ENCODE measurements at places on chromosomes 5 and 9. TPM values are rescaled to one million over a fixed set of nuclear protein-coding genes. Genes with fewer than 3 reads are reported as not detected.

DNA sequence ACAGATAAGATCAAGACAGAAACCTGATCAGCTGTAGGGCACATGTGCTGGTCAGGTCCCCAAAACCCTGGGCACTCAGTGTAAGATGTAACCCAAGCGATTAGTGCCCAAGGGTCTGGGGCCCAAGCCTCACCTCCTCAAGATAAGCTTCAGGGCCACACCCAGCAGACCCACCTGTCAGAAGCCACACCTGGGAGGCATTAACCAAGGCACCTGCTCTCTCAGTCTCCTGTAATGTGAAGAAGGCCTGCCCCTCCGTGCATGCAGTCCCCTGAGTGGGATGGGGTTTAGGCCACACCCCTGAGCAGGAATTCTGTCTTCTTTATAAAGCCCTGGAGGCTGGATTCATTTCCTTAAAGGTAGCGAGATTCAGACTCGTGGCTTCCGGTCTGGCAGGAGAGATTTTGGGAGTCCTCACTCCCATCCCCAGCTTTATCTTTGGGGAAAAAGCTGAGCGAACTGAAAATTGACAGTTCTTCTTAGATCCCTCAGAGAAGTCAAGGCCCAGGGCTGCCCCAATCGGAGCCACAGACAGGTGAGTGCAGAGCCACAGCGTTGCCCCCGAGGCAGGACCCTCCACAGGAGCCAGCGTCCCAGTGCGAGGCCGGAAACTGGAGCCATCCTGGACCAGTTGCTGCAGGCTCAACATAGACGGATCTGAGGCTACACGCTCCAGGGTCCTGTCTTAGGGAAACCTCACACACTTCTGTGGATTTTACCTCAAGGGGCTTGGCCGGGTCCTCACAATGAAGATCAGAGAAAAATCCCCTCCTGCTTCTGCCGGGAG, 357.6 kb upstream of the IRX4 start:
- no peak overlapping the region for H3K4me3 ChIP-seq
- H3K36me3 ChIP-seq = no peaks in the 10 kb centered on the region
- DNase-seq = no peak
- H3K27ac ChIP-seq = no peak overlapping the region
- no peaks in the 10 kb centered on the region for H3K27me3 ChIP-seq

- H3K27me3 ChIP-seq = peaks cover 91% of the 10 kb centered on the region
- no peaks in the 10 kb centered on the region for H3K36me3 ChIP-seq
- H3K4me3 ChIP-seq = no peak overlapping the region
- no peak for DNase-seq
Observed at GRCh38 chr5:73155271-73156222, 17.4 kb upstream of the TMEM174 start.

Gene ADCY2
- not detected for total RNA-seq

- peaks cover 2% of the 10 kb centered on the region for H3K27me3 ChIP-seq
- no peak overlapping the region for H3K4me3 ChIP-seq
- DNase-seq = no peak
- no peaks in the 10 kb centered on the region for H3K4me1 ChIP-seq
- H3K27ac ChIP-seq = no peak overlapping the region
Observed at GRCh38 chr5:126961702-126962101, 68.7 kb downstream of the MARCHF3 start.

Gene IL13
- 2.8 TPM for total RNA-seq

DNA sequence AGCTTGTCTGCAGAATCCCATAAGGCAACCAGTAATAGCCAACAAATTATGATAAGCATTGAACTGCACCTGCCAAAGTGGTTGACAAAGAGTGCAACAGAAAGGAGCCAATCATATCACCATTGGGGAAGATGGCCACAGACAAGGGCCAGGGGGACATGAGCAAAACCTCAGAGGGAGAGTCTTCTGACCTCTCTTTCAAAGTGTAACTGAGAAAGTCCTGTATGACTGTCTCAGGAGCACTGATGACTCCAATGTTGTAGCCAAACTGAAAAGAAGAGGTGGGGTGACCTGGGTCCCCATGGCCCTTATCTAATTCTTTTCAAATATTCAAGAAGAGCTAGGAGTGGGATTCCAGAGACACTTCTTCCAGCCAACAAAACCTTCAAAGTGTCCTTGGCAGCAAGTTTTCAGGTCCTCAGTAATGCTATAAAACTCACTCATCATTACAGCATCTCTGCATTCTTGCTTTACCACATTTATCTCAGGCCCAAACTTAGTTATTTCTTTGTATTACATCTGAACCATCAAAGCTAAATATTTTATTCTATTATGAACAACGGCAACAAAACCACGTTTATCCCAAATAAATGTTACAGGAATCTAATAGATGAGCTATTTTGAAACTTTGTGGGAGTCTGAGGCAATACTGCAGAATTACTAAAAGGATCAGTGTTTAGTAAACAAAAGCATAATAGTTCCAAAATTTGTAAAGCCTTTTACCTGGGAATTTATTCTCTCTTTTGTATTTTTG, 24.4 kb downstream of the FBLL1 start:
- H3K27me3 ChIP-seq = no peaks in the 10 kb centered on the region
- H3K4me3 ChIP-seq = no peak overlapping the region
- H3K4me1 ChIP-seq = no peaks in the 10 kb centered on the region
- H3K36me3 ChIP-seq = peaks cover 54% of the 10 kb centered on the region
- H3K27ac ChIP-seq = no peak overlapping the region

DNA sequence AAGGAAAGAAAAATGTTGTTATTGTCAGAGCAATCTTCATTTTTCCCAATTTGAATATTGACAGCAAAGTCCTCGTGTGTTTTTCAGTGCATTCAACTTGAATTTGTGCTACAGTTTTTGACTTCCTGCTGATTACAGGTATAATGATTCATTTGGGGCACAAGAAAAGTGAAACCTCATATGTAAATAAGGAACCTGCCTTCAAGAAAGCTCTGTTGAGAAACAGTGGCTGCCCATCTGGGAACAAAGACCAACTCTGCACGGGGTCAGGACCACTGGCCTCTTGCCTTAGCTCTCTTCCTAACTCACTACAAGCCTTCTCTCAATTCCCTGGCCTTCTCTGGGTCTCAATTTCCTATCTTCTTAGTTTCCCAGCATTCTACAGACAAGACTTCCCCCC, 21.0 kb downstream of the TIMD4 start:
- H3K27me3 ChIP-seq = no peaks in the 10 kb centered on the region
- DNase-seq = peak; percentile 17
- peaks cover 23% of the 10 kb centered on the region for H3K36me3 ChIP-seq
- H3K4me1 ChIP-seq = peaks cover 24% of the 10 kb centered on the region
- peak overlapping the region; percentile 93 for H3K27ac ChIP-seq

Gene PHF24
- total RNA-seq = not detected

- peaks cover under 1% of the 10 kb centered on the region for H3K36me3 ChIP-seq
- H3K4me1 ChIP-seq = peaks cover 10% of the 10 kb centered on the region
- no peak overlapping the region for H3K27ac ChIP-seq
Observed at GRCh38 chr5:172801179-172801671, 30.2 kb upstream of the DUSP1 start.

- H3K4me3 ChIP-seq = no peak overlapping the region
- peak; percentile 26 for DNase-seq
- H3K36me3 ChIP-seq = no peaks in the 10 kb centered on the region
- H3K27ac ChIP-seq = no peak overlapping the region
- peaks cover 15% of the 10 kb centered on the region for H3K27me3 ChIP-seq
- no peaks in the 10 kb centered on the region for H3K4me1 ChIP-seq
Observed at GRCh38 chr5:59390074-59390659, 503.4 kb downstream of the PDE4D start.

DNA sequence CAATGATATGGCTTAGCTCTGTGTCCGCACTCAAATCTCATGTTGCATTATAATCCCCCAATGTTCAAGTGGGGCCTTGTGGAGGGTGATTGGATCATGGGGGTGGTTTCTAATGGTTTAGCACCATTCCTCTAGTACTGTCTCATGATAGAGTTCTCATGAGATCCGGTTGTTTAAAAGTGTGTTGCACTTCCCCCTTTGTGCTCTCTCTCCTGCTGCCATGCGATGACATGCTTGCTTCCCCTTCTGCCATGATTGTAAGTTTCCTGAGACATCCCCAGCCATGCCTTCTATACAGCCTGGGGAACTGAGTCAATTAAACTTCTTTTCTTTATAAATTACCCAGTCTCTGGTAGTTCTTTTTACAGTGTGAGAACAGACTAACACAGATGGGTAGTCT, 427.1 kb downstream of the CHSY3 start:
- DNase-seq = no peak
- H3K27me3 ChIP-seq = no peaks in the 10 kb centered on the region
- H3K36me3 ChIP-seq = no peaks in the 10 kb centered on the region
- H3K4me3 ChIP-seq = no peak overlapping the region
- no peak overlapping the region for H3K27ac ChIP-seq

DNA sequence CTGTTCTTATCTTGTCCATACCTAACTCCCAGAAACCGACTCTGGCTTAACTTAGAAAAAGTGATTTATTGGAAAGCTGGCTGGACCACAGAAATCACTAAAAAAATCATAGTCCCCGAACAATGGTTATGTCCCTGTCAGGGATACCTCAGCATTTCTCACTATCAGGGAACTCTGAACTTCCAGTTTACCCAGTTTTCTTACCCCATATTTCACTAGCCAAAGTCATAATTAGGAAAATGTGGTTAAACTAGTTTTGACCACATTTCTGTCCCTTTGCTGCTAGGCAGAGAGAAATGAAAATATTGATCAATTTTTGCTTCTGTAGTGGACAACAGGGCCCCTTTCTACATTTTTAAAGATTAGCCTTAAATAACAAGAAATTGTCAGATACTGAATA, 38.2 kb downstream of the ST8SIA4 start:
- H3K4me1 ChIP-seq = peaks cover 42% of the 10 kb centered on the region
- H3K27ac ChIP-seq = no peak overlapping the region
- H3K27me3 ChIP-seq = no peaks in the 10 kb centered on the region
- DNase-seq = no peak
- peaks cover 79% of the 10 kb centered on the region for H3K36me3 ChIP-seq

- H3K4me3 ChIP-seq = no peak overlapping the region
- H3K27me3 ChIP-seq = no peaks in the 10 kb centered on the region
- H3K27ac ChIP-seq = no peak overlapping the region
- DNase-seq = no peak
- no peaks in the 10 kb centered on the region for H3K36me3 ChIP-seq
Observed at GRCh38 chr9:16959391-16959790, 88.9 kb upstream of the BNC2 start.

GRCh38 chr5:146484714-146485391, 31.1 kb downstream of the GPR151 start:
- no peak overlapping the region for H3K4me3 ChIP-seq
- H3K36me3 ChIP-seq = peaks cover 61% of the 10 kb centered on the region
- H3K4me1 ChIP-seq = no peaks in the 10 kb centered on the region

GRCh38 chr5:106755789-106756188, 914.9 kb downstream of the EFNA5 start:
- no peaks in the 10 kb centered on the region for H3K4me1 ChIP-seq
- no peaks in the 10 kb centered on the region for H3K36me3 ChIP-seq
- no peak overlapping the region for H3K4me3 ChIP-seq

DNA sequence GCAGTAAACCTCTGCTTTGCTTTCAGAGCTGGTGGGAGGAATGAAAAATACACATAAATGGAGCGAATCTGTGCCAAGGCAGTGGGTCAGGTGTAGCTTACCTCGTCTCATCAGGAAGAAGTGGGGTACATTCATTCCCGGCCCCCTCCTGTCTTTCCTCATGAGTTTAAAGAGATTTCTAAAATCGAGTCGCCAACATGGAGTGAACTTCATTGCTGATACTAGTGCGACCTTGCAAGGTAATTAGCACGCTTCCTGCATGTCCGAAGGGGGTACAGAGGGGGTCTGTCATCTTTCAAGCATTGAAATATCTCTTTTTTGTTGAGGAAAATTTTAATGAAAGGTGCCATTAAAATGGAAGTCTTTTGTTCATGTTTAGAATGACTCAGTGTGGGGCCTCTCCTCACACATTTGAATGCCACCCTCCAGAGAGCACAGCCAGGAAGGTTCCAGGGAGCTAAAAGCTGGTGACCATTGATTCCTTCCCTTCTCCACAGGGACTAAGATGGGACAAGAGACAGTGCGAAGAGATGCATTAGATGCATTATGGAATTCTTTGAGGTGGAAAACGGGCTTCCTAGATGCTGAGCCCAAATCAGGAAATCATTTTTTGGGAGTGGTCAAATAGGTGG, 114.2 kb downstream of the IRX1 start:
- no peak for DNase-seq
- H3K36me3 ChIP-seq = no peaks in the 10 kb centered on the region
- H3K4me3 ChIP-seq = no peak overlapping the region
- H3K27me3 ChIP-seq = no peaks in the 10 kb centered on the region
- no peak overlapping the region for H3K27ac ChIP-seq
- H3K4me1 ChIP-seq = no peaks in the 10 kb centered on the region

GRCh38 chr9:21995006-21995665, 545 bp downstream of the CDKN2B-AS1 start:
- H3K27me3 ChIP-seq = peaks cover 53% of the 10 kb centered on the region
- H3K4me1 ChIP-seq = peaks cover 28% of the 10 kb centered on the region
- peak overlapping the region; percentile 97 for H3K4me3 ChIP-seq
- peaks cover 21% of the 10 kb centered on the region for H3K36me3 ChIP-seq

Gene PDZD2
- not detected for total RNA-seq

Data from activated CD4-positive, alpha-beta T cell treated with anti-CD3 and anti-CD28 coated beads, Interleukin-2, amount 10 ng/mL, durations not matched to agents 7 days and 5 days (primary cell).